ENCODE measurements at places on chromosomes 4 and X. TPM values are rescaled to one million over a fixed set of nuclear protein-coding genes. Genes with fewer than 3 reads are reported as not detected.

Gene BMP15
- total RNA-seq: not detected

DNA sequence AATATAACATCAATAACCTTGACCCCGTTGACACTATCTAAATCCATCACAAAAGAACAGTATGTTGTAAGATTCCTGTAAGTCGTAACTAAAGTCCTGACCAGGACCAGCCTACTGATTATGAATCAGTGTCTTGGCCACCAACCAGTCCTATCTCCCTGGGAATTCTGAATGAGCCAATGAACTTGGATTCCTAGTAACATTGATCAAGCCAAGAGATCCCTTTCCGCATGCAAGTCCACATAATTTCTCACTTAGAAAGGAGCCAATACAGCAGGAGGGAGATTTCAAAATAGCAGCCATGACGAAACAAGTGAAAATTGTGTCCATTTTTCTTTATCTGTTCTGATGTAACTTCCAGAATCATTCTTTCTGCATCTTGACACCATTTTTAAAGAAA is 9.5 kb downstream of the XPNPEP2 start:
- DNase-seq: peak; percentile 26

- no peak for DNase-seq
These were observed 8.6 kb downstream of the NOP14 start for GRCh38 chr4:2954358-2955185.

Gene NEXMIF
- total RNA-seq: not detected

- DNase-seq: no peak
These were observed 3.7 kb downstream of the SRPX2 start for GRCh38 chrX:100647739-100648138.

- DNase-seq: peak; percentile 39
These were observed 50.3 kb downstream of the MED28 start for GRCh38 chr4:17664755-17665154.

Gene ATP7A
- 6.7 TPM for total RNA-seq

GRCh38 chr4:89769856-89770255 is 67.1 kb downstream of the SNCA start:
- no peak for DNase-seq

Gene NAT8L
- 0.98 TPM for total RNA-seq

DNA sequence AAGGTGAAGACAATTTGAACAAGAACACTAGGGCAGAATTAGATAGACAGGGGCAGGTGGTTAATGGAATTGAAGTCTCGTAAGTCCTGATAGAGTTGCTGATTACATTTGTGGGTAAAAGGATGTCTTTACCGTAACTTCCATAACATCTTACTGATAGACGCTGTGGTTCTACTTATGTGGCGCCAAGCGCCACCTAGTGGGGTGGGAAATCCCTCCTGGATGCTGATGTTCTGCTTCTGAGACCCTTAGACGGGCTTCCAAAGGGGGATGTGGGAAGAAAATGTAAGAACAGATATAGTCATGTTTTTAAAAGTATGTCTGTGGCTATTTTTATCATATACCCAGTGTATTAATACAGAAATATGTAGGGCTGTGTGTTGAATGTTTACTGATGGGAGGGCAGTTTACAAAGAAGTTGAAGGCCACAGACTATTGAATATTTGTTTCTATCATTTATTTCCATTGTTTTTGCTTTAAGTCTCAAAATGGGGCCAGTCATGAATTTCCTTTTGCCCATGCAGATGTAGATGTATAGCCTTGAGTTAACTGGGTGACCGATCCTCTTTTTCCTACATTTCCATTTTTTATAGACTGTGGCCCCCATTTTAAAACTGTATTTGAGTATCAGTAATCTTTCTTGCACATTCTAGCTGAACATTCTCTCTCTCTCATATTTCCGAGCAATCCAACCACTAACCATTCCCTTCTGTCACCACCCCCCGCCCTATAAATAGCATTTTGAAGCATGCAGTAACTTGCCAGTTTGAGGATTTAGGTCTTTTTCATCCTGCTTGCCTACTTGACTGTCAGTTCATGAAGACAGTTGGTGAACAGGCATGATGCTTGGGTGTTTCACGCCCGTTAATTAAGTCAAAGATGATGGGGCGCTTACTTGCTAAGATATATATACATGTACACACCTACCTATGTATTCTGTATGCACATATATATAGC is 12.1 kb upstream of the TLR8 start:
- no peak for DNase-seq

Gene GRPR
- 0.26 TPM for total RNA-seq

GRCh38 chr4:9943761-9944160 is 77.5 kb downstream of the SLC2A9 start:
- no peak for DNase-seq

GRCh38 chrX:68997911-68998310 is 167.3 kb downstream of the PJA1 start:
- DNase-seq: no peak

- DNase-seq: no peak
These were observed 50.0 kb downstream of the COMMD8 start for GRCh38 chr4:47413521-47413920.

Gene MAOA
- 4.6 TPM for total RNA-seq

Gene POU4F2
- not detected for total RNA-seq

DNA sequence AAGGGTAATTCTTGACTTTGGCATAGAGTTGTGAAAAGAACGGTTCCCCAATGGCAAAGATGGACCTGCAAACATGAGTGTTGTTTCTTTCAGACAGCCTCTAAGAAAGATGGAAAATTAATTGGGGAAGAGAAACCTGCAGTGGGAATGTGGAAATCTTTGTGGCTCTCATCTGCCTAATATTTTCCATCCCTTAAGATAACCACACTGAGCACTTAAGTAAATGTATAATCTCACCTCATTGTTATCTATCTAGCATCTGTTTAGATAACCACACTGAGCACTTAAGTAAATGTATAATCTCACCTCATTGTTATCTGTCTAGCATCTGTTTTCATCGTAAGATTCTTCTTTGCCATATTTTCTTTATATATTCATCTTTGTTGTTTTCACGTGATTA is 149.3 kb downstream of the NWD2 start:
- no peak for DNase-seq

- DNase-seq: no peak
These were observed 10.6 kb downstream of the TLR6 start for GRCh38 chr4:38846015-38846414.

- no peak for DNase-seq
These were observed 41.4 kb upstream of the PPP2R3B start for GRCh38 chrX:427812-428725.

Gene CENPVL3
- 0.06 TPM for total RNA-seq

DNA sequence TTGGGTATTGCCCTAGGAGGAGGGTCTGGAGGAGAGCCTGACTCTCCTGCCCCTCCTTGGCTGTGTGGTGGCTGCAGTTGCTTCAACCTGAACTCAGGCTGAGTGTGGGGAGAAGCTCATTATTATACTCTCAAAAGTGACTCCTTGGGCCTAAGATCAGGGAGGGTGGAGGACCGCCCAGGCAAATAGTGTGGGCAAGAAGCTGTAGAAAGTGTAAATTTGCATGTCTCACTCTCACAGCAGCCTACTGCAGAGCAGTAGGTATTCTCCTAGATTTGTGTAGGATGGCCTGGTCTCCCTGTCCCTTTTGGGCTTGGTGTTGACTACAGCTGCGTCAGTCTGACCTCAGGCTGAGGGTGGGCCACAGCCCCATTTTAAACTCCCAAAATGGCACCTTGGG is 156.1 kb downstream of the ZNF330 start:
- DNase-seq: no peak

Gene GPRASP1
- 1.5 TPM for total RNA-seq
